ENCODE measurements at places on chromosomes 13 and 19.

DNA sequence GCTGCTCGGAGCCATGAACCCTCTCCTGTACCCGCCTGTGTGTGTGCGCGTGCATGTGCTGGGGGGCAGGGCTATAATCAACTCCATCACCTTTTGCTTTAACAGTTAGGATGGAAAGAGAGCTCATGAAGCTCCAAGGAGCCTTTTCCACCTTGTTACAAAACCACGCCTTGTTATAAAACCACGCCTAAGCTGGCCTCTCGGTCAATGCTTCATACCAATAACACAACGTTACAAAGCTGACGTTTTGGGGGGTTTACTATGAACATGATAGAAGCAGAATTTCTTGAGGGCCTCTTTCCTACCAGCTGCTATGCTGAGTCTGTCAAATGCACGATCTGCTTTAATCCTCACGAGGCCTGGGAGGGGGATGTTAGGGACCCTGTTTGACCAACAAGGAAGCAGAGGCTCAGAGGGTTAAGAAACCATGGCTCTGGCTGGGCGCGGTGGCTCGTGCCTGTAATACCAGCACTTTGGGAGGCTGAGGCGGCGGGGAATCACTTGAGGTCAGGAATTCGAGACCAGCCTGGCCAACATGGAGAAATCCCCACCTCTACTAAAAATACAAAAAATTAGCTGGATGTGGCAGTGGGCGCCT is 11.9 kb downstream of the CAPS start:
- DNase-seq: no peak

GRCh38 chr13:102993348-102993747 is 72.9 kb downstream of the SLC10A2 start:
- DNase-seq: no peak

DNA sequence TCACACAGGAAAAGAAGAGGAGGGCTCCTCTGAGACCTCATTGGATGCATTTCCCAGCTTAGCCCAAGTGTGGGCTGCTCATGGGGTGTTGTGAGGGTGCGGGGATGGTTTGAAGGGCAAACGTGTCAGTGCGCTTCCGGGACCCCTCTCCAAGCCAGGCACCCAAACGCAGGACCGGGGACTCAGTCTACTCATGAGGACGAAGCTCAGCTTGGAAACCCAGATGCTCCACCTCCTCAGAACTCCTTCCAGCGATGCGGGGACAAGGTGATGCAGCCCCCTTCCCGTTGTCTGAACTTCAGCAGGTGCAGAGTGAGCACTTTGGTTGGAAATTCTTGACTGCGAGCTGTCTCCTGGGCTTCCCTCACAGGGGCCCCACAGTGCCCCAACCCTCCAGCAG is 33.1 kb upstream of the MTIF3 start:
- DNase-seq: no peak

- no peak for DNase-seq
Measured at GRCh38 chr13:45468635-45469034, 3.9 kb downstream of the COG3 start.

DNA sequence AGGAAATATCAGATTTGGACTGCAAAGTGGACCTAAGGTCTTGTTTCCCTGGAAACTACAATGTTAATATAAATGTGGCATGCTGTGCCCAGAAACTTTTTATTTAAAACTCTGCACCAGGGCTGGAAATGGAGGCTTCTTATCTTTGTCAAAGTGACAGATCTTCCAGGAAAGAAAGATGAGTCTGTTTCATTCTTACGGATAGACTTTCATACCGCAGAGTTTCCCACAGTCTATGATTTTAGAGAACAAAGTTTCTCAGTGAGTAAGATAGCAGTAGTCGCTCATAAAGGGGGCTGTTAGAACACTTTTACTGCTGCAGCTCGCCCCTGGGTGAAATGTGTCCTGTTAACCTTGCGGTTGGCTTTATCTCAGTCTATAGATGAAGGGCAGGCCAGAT is 6.7 kb downstream of the CLEC11A start:
- DNase-seq: no peak

GRCh38 chr13:42660333-42660965 is 86.5 kb downstream of the TNFSF11 start:
- no peak for DNase-seq

GRCh38 chr19:48392860-48393558 is 459 bp upstream of the GRIN2D start:
- no peak for DNase-seq

GRCh38 chr13:50979187-50979586 is 69.6 kb downstream of the RNASEH2B start:
- DNase-seq: no peak

DNA sequence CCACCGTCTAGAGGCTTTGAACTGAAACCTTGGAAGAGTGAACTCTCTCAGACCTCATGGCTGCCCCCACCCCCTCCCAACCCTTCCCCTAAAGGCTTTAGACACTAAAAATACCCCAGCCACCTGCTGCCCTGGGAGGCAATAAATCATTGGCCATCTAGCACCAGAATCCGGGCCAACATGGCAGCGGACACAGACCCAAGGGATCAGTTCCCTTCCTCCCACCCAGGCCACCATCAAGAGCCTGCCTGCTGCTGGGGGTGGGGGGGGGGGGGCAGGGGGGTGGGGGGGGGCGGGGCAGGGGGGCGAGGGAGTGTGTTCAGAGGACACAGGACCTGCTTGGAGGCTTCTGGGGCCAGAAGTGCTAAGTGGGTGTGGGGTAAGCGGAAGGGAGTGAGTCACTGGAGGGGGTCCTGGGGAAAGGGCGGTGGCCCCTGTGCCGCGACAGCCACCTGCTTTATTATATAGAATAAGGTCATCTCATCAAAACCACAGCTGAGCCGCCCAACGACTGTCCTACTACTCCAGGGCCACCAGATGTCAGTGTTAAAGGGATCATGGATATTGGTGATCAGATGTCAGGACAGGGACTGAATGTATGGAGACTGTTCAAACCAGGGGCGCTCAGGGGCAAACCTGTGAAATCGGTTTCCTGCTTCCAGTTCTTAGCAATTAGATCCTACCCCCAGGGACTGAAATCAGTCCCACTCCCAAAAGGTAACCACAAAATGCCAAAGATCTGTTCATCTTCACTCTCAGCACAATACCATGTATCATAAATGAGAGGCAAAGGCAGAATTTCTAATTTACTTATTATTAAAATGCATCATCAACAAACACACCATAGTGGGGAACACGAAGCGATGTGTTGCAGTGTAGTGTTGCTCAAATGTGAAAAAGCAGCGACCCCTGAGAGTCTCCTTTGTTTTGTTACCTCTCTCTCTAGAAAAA is 24.3 kb downstream of the ARL11 start:
- DNase-seq: no peak

- no peak for DNase-seq
Measured at GRCh38 chr19:22545751-22546150, 88.4 kb upstream of the ZNF492 start.

GRCh38 chr13:110347535-110348308 is 40.6 kb downstream of the COL4A2 start:
- DNase-seq: no peak

DNA sequence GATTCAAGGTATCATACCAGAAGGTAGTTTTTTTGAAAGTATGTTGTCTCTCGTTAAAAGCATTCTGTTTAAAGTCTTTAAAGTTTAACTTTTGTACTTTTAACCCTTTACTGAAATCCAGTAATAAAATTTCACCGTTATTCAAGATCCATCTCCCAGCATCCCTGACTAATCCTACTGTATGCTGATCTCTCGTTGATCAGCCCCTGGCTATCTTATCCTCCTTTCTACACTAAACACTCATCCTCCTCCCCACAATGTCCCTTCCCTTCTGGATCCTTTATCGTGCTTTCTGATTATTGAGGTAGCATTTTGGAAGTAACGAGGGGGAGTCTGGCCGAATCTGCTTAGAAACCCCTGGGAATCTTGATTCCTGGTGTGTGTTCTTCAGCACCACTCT is 1.3 kb downstream of the TPP2 start:
- DNase-seq: no peak

- DNase-seq: no peak
Measured at GRCh38 chr13:38180126-38180525, 169.5 kb upstream of the UFM1 start.

- DNase-seq: no peak
Measured at GRCh38 chr13:113916330-113916815, 52.5 kb upstream of the GAS6 start.

DNA sequence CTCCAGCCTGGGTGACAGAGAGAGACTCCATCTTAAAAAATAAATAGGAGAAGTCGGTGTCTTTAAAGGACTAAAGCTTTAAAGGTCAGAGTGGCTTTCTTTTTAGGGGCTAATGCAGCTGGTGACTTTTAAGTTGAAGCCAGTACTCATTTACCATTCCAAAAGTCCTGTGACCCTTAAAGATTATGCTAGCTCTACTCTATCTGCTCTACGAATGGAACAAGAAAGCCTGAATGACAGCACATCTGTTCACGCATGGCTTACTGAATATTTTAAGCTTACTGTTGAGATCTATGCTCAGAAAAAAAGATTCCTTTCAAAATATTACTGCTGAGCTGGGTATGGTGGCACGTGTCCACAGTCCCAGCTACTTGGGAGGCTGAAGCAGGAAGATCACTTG is 16.4 kb downstream of the TDRD12 start:
- DNase-seq: no peak

- no peak for DNase-seq
Measured at GRCh38 chr13:52383366-52383765, 22.6 kb downstream of the THSD1 start.

DNA sequence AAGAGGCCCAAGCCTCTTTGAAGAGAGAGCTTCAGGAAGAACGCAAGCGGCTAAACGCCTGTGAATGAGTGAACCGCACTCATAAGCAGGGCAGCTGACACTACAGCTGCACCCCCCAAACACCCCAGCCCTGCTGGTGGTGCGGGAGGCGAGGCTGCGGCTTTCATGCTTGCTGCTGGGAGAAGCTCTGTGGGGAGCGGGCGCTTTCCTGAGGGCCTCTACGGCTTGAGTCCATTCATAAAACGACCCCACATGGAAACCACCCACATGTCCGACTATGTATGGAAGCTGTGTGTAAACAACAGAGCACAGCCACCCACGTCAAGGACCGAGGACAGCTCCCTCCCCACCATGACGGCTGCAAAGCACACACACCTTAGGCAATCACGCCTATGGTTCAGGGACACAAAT is 5.5 kb downstream of the AP3D1 start:
- no peak for DNase-seq

- peak; percentile 80 for DNase-seq
Measured at GRCh38 chr19:48351341-48351752, 12.4 kb downstream of the TMEM143 start.

DNA sequence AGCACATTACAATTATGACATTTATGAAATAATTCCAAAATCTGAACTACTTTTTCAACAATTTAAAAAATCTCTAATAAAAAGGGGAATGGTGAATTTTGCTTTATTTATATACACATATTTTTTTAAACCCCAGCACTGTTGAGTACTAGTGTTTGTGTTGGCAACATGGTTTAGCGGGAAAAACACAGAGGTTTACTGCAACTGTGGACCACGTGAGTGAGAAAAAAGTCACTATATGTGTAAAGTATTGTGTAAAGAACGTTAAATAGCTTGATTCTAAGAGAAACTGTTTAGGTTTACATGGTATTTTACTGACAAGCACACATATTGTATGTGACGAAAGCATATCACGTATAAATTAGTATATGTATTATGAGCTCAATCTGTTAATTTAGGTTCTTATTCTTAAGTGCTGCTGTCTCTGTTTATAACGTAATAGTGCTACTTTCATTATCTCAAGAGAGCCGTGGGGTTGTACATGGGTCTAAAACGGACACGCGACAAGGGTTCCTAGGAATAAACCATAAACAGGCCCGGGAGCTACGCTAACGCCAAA is 617 bp downstream of the SKA3 start:
- DNase-seq: no peak

- DNase-seq: peak; percentile 81
Measured at GRCh38 chr19:36418287-36419001, at the start of gene ZFP82. TSS of gene ZFP82 (minus strand) at chr19:36418644. CDS start at chr19:36409789, 8,855 bp downstream.

GRCh38 chr13:45595965-45596364 is 19.6 kb downstream of the ERICH6B start:
- DNase-seq: no peak

GRCh38 chr19:10979951-10980381 is 19.1 kb downstream of the SMARCA4 start:
- peak; percentile 19 for DNase-seq

DNA sequence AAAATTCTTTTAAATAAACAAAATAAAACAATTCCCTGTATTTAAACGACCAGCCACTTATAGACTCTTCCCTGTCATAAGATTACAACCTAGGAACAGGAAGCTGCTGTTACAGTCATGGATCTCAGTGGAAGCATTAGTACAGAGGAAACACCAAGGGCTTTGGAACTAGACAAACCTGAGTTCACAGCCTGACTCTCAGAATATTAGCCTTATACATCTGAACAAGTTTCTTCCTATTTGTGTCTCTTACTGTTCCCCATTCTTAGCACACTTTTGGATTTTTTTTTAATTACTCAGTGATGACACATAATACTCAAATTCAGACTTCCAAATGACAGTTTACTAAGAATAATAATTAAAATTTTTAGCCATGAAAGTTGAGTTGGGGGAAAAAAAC is 46.1 kb downstream of the ZDHHC20 start:
- no peak for DNase-seq

DNA sequence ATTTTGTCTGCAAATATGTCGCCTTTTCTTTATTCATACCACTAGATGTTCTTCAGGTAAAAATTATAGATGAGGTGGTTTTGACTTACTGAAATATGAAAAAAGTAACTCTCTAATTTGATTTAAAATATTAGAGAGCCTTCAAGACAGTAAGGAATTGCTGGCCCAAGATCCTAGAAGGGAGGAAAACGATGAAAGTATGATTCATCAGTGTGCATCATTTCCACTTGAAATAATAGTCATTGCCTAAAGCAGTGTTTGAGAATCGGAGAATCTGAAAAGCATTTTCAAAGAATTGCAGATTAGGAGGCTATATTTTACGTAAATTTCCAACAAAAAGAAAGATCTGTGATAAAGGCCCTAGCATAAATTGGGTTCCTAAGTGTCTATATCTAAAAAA is 1707.9 kb upstream of the PRR20A start:
- DNase-seq: no peak

DNA sequence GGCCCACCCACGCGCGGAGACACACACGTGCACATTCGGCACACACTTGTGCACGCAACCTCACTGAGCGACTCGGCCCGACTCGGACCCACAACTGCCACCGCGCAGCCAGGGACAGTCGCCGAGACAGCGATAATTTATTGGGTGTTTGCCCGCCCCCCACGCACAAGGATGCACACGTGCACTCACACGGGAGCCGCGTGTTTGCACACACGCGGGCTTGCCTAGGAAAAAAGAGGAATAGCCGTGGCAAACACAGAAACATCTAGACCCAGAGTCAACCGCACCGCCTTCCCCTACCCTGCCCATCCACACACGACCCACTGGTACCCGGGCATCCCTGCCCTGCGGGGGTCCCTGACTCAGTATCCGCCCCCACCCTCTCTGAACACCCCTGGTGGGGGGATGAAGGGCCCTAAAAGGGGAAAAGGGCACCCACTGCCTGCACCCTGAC is 1.1 kb upstream of the SSBP4 start:
- DNase-seq: peak; percentile 52

GRCh38 chr19:8575467-8575997 is 1.7 kb downstream of the MYO1F start:
- peak; percentile 28 for DNase-seq

Data from activated naive CD4-positive, alpha-beta T cell treated with anti-CD3 and anti-CD28 coated beads, Interleukin-2, amount 50 U/mL, for 16 hours (primary cell).